ENCODE measurements at places on chromosomes 2 and 18.

DNA sequence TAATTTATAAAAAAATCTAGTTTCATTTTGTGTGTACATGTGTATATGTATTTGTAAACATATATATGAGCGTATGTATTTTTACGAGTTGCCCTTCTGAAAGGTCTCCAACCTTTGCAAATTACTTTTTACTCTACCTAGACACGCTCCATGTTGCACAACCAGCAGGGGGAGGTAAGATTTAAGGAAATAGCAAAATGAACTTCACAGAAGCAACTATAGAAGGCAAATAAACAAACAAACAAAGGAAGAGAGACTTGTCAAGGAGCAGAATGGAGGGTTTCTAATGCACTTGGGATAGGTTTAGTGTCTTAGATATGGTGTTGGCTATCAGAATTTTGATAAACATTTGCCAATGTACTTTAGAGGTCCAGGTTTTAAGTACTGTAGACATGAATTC, 820.5 kb upstream of the POU3F3 start:
- no peak for DNase-seq

DNA sequence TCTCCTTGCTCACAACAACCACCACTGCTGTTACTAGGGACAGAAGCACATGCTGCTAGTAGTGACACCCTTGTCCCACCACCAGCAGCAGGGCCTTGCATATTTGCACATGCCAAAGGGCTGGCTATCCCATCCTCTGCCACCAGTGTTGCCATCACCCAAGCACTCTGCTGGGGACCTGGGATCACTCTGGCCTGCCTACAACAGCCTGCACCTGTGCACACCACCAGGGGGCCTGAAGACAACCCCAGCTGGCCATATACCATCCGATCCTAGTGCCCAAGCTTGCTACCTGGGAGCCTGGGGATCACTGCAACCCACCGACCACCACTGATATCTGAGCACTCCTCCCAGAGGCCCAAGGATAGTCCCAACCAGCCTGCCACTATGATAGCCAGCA, 99.9 kb upstream of the FANCL start:
- no peak for DNase-seq

GRCh38 chr2:146985753-146986152, 859.1 kb upstream of the ACVR2A start:
- no peak for DNase-seq

DNA sequence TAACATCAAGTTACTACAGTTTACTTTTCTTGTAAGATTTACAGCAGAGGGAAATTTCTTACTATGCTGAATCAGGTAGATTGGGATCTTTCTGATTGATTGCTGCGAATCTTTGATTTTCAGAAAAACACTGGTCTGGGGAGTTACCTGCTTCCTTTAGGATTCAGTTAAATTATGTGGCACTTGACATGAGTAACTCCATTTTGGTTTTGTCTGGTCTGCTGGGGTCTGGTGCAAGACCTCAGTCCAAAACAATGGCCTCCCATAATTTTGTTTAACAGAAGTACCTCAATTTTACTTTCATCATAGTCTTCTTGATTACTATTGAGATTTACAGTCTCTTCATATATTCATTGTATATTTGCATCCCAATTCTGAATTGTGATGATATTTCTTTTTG, 775.5 kb downstream of the TRIB2 start:
- DNase-seq: no peak

- DNase-seq: no peak
Measured at GRCh38 chr2:62894966-62895631, 155.5 kb upstream of the OTX1 start.
